Mesothelial cell of epicardium (in vitro differentiated cells): ENCODE measurements at places on chromosomes 6 and 20. TPM values are rescaled to one million over a fixed set of nuclear protein-coding genes. Genes with fewer than 3 reads are reported as not detected.

RHAG gene
- total RNA-seq = not detected in 3 replicates

SLC17A1 gene
- not detected in 3 replicates for total RNA-seq

KCNK16 gene
- not detected in 3 replicates for total RNA-seq

CCNC gene
- 51.9 to 55.5 TPM (median 54.3 TPM) in 3 replicates for total RNA-seq

GJA10 gene
- total RNA-seq = not detected in 3 replicates

PI16 gene
- total RNA-seq = not detected in 3 replicates

ENPP1 gene
- 6.6 to 7.2 TPM (median 6.8 TPM) in 3 replicates for total RNA-seq

DNA sequence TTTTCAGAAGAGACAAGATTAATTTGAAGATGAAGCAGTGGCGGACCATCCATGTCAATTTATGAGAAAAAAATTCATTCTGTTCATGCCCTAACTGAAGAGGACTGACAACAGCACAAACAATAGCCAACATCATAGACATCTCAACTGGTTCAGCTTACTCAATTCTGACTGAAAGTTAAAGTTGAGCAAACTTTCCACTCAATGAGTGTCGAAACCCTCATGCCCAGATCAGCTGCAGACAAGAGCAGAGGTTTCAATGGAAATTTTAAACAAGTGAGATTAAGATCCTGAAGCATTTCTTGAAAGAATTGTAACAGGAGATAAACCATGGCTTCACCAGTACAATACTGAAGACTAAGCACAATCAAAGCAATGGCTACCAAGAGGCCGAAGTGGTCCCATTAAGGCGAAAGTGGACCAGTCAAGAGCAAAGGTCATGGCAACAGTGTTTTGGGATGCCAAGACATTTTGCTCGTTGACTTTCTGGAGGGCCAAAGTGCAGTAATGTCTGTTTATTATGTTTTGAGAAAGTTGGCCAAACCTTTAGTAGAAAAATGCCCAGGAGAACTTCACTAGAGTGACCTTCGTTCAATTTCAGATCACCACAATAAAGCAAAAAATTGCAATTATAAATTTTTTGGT lies 6.1 kb upstream of the SFT2D1 start:
- peaks cover 17% of the 10 kb centered on the region for H3K36me3 ChIP-seq
- peaks cover 11% of the 10 kb centered on the region for H3K4me1 ChIP-seq
- no peak for DNase-seq
- H3K27me3 ChIP-seq = peaks cover 4% of the 10 kb centered on the region

DNA sequence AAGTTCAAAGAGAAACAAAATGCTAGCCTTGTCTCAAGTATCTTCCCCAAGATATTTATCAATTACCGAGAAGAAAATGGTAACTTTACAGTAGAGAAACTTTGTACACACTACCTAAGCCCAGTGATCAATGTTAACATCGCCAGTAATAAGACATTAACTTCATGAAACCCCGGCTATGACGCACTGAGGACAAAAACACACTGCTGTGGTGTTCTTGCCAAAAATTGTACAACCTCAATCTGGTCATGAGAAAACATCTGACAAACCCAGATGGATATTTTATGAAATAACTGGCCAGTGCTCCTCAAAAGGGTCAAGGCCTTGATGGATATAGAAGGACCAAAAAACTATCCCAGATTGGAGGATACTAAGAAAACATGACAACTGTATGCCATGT lies 85.5 kb upstream of the DTNBP1 start:
- no peak overlapping the region for H3K27ac ChIP-seq
- no peaks in the 10 kb centered on the region for H3K4me1 ChIP-seq
- no peak for DNase-seq
- H3K4me3 ChIP-seq = no peak overlapping the region
- no peaks in the 10 kb centered on the region for H3K27me3 ChIP-seq

DNA sequence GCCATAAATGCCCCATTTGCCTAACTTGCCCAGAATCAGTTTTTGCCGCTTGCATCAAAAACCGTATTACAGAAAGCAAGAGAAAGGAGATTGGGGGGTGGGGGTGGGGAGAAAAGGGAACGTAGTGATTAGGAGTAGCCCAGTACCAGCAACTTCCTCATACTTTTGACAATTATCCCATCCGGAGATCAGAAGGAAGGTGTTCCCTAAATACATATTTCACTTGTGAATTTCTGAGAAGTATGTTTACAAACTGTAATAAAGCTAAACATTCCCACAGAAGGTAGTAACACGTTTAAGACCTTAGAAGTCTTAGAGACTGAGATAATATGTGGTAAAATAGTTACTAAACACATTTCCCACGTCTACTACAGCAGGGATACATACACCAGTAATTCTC lies 14.5 kb downstream of the PREP start:
- no peaks in the 10 kb centered on the region for H3K27me3 ChIP-seq
- H3K4me3 ChIP-seq = no peak overlapping the region
- peaks cover 17% of the 10 kb centered on the region for H3K36me3 ChIP-seq
- no peaks in the 10 kb centered on the region for H3K4me1 ChIP-seq

DNA sequence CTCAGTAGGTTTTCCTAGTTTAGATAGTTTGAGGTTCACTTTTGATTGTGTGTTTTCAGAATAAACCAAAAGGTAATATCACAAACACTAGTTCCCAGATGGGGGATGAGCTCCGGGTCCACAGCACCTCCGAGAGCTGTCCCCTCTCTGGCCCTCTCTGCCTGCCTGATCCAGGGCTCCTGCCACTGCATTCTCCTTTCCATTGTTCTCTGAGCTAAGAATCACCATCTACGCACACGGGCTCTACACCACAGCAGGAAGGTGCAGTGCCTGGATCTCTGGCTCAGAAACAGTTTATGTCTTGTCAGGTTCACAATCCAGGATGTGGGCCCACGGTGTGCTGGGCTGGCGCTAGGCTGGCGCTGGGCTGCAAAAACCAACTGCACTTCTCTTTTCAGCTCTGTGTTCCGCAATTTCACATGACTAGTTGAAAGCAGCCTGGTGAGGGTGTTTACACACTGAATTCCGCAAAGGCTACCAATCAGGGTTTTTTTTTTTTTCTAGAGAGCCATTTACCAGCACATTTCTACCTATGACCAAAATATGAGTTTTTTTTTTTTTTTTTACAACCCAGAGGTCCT lies 167.5 kb downstream of the SOD2 start:
- H3K4me3 ChIP-seq = no peak overlapping the region
- H3K4me1 ChIP-seq = no peaks in the 10 kb centered on the region

- DNase-seq = no peak
- H3K4me1 ChIP-seq = no peaks in the 10 kb centered on the region
- no peak overlapping the region for H3K4me3 ChIP-seq
- H3K36me3 ChIP-seq = no peaks in the 10 kb centered on the region
- no peak overlapping the region for H3K27ac ChIP-seq
Measured at GRCh38 chr20:24364482-24364881, 104.9 kb upstream of the SYNDIG1 start.

DNA sequence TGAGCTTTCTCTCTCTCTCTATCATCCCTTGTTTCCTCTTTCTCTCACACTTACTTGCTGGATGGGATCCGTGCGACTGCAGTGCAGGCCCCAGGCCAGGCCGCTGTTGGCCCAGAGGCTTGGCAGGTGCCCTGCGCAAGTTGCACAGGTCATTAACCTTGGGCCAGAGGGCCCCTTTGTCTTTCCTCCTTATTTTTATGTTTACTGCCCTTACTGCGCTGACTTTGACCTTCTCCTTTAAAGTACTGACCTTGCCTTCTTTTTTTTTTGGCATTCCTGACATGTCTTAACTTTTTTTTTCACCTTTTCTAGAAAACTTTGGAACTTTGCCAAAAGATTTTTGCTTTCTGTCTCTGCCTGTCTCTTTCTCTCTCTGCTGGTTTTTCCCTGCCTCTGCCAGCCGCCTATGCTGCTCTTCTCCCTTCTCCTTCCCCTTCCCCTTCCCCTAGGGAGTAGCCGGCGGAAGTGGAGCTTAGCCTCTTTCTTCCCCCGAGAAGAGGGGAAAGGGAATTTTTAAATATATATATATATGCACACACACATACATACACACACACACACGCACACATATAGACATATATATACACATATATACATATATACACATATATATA lies 59.6 kb upstream of the CDH4 start:
- H3K27me3 ChIP-seq = no peaks in the 10 kb centered on the region
- no peak overlapping the region for H3K4me3 ChIP-seq
- H3K27ac ChIP-seq = peak overlapping the region; percentile 67
- H3K4me1 ChIP-seq = peaks cover 8% of the 10 kb centered on the region
- no peaks in the 10 kb centered on the region for H3K36me3 ChIP-seq

- H3K36me3 ChIP-seq = no peaks in the 10 kb centered on the region
- H3K4me3 ChIP-seq = no peak overlapping the region
- H3K4me1 ChIP-seq = no peaks in the 10 kb centered on the region
- DNase-seq = no peak
Measured at GRCh38 chr6:34560366-34561226, 4.5 kb upstream of the SPDEF start.

DNA sequence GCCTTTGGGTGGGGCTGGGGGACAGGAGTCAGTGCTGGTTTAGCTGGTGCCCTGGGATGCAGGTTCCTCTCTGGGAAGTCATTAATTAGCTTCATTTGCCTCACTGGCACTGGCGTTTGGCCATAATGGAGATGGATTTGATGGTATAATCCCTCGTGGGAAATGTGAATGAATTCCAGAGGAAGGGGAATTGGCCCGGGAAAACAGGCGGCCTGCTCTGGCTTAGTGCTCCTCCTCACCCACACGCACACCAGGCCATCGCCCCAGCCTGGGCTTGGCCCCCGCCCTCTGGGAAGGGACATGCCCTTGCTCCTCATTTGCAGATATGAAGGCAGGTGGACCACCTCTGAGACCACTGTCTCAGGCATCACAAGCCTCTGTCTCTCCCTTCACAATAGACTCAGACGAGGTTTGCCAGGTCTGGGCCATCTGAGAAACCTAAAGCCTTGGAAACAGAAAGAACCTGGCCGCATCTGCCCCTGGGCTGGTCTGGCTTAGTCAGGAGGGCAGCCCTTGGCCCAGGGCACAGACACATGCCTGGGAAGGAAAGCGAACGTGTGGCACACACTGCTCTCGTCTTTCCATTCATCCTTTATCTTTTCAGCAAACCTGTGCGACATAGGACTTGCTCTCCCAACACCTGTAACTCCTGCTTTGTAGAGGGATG lies 199.2 kb upstream of the CDH4 start:
- H3K27me3 ChIP-seq = peaks cover 18% of the 10 kb centered on the region
- no peaks in the 10 kb centered on the region for H3K36me3 ChIP-seq
- DNase-seq = no peak
- no peak overlapping the region for H3K27ac ChIP-seq
- no peaks in the 10 kb centered on the region for H3K4me1 ChIP-seq
- no peak overlapping the region for H3K4me3 ChIP-seq

- H3K4me1 ChIP-seq = no peaks in the 10 kb centered on the region
- no peak for DNase-seq
Measured at GRCh38 chr6:120671519-120671918, 662.8 kb downstream of the TBC1D32 start.

DNA sequence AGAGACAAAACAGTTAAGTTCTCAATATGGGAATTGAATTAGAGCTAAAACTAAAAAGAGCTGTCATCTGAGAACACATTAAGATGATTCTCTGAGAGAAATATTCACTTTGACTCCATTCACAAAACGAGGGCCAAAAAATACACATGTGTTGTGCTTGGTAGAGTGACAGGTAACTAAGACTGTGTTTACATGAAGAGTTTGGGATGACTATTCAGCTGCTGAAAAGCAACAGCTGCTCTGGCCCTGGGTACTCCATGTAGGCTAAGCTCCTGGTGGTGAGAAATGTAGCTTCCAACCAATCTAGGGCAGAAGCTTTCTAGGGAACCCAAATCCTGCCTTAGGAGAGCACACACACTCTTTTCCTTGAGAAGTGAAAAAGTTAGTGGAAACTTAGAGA lies 184.5 kb downstream of the COL21A1 start:
- no peaks in the 10 kb centered on the region for H3K36me3 ChIP-seq
- no peaks in the 10 kb centered on the region for H3K27me3 ChIP-seq
- no peak overlapping the region for H3K27ac ChIP-seq
- H3K4me1 ChIP-seq = peaks cover 3% of the 10 kb centered on the region
- no peak for DNase-seq

- peaks cover 22% of the 10 kb centered on the region for H3K27me3 ChIP-seq
- no peaks in the 10 kb centered on the region for H3K4me1 ChIP-seq
- no peak overlapping the region for H3K4me3 ChIP-seq
- H3K27ac ChIP-seq = no peak overlapping the region
Measured at GRCh38 chr6:40819182-40819834, 219.7 kb downstream of the UNC5CL start.

GRCh38 chr6:137313928-137314855 lies 95.0 kb upstream of the IFNGR1 start:
- H3K4me3 ChIP-seq = no peak overlapping the region
- peaks cover 15% of the 10 kb centered on the region for H3K4me1 ChIP-seq
- H3K27me3 ChIP-seq = peaks cover 2% of the 10 kb centered on the region
- H3K36me3 ChIP-seq = no peaks in the 10 kb centered on the region
- no peak overlapping the region for H3K27ac ChIP-seq

GRCh38 chr6:127457456-127458064 lies 1.6 kb downstream of the KIAA0408 start:
- no peak for DNase-seq
- peaks cover 31% of the 10 kb centered on the region for H3K4me1 ChIP-seq
- no peaks in the 10 kb centered on the region for H3K27me3 ChIP-seq
- H3K4me3 ChIP-seq = no peak overlapping the region

GRCh38 chr6:5566718-5567117 lies 305.4 kb downstream of the FARS2 start:
- H3K4me1 ChIP-seq = no peaks in the 10 kb centered on the region
- DNase-seq = no peak
- H3K36me3 ChIP-seq = peaks cover 10% of the 10 kb centered on the region
- no peaks in the 10 kb centered on the region for H3K27me3 ChIP-seq
- no peak overlapping the region for H3K27ac ChIP-seq
- no peak overlapping the region for H3K4me3 ChIP-seq

GRCh38 chr6:152091851-152092341 lies 284.4 kb downstream of the ESR1 start:
- H3K4me1 ChIP-seq = no peaks in the 10 kb centered on the region
- H3K36me3 ChIP-seq = no peaks in the 10 kb centered on the region
- H3K27ac ChIP-seq = no peak overlapping the region
- no peak for DNase-seq

DNA sequence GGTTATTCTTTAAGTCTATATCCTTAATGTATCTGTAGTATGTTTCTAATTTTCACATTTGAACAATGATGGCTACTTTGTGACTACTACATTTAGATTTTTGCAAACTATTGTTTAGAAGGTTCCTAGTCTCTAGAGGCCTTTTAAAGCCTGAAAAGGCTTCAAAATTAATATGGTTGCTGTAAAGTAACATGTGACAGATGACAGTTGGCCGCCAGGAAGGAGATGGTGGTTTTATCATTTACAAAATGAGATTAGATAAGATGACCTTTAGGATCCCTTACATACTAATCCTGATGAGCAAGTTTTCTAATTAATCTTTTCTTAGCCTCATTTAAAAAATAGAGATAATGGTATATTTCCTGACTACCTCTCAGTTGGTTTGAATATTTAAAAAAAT lies 18.8 kb downstream of the SCAF8 start:
- no peak overlapping the region for H3K27ac ChIP-seq
- peaks cover 2% of the 10 kb centered on the region for H3K36me3 ChIP-seq
- no peak overlapping the region for H3K4me3 ChIP-seq
- DNase-seq = no peak
- H3K4me1 ChIP-seq = peaks cover 16% of the 10 kb centered on the region
